ENCODE measurements at places on chromosomes 1 and 21.

DNA sequence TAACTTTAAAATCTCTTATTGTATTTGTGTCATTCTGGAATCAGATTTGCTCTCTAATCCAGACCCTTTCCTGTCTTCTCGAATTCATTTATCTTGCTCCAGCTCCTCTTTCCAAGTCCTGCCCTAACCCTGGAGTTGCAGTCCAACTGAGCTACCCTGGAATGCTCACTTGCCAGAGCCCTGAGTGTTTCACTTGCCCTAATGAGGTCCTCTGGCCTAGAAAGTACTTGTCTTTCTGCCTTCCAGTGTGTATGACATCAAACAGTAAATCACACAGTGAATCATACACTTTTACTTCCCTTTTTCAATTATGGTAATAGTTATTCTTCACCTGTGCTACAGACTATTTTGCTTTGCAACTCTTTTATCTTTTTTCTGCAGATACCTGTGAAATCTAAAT lies 96.9 kb downstream of the NEK7 start:
- DNase-seq = peak; percentile 27

GRCh38 chr1:221794079-221794670 lies 52.3 kb upstream of the DUSP10 start:
- DNase-seq = no peak

GRCh38 chr21:28590676-28591075 lies 402.0 kb downstream of the LTN1 start:
- DNase-seq = no peak

GRCh38 chr1:154434346-154435085 lies 29.4 kb downstream of the IL6R start:
- no peak for DNase-seq

DNA sequence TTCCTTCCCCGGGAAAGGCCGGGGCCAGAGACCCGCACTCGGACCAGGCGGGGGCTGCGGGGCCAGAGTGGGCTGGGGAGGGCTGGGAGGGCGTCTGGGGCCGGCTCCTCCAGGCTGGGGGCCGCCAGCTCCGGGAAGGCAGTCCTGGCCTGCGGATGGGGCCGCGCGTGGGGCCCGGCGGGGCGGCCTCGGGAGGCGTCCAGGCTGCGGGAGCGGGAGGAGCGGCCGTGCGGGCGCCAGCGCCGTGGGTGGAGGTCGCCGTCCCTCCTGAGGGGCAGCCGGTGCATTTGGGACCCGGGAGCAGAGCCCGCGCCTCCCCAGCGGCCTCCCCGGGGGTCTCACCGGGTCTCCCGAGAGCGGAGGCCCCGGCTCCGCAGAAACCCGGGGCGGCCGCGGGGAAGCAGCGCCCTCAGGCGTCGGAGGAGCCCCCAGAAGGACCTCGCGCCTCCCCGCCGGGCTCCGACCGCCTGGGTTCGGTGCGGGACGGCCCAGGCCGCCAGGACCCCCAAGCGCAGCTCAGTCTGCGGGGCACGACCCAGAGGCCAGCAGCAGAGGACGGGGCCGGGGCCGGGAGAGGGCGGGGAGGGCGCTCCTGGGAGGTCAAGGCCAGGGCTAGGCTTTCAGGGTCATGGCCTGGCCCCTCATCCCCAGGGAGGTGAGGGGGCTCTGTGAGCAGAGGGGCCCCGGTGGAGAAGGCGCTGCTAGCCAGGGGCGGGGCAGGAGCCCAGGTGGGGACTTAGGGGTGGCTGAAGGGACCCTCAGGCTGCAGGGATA lies 7.2 kb upstream of the SLX9 start:
- peak; percentile 85 for DNase-seq

- no peak for DNase-seq
Measured at GRCh38 chr21:35197191-35197590, 148.1 kb upstream of the RUNX1 start.

GRCh38 chr1:191016765-191017164 lies 539.1 kb upstream of the BRINP3 start:
- DNase-seq = no peak

GRCh38 chr1:82299656-82300055 lies 498.9 kb downstream of the ADGRL2 start:
- DNase-seq = no peak

DNA sequence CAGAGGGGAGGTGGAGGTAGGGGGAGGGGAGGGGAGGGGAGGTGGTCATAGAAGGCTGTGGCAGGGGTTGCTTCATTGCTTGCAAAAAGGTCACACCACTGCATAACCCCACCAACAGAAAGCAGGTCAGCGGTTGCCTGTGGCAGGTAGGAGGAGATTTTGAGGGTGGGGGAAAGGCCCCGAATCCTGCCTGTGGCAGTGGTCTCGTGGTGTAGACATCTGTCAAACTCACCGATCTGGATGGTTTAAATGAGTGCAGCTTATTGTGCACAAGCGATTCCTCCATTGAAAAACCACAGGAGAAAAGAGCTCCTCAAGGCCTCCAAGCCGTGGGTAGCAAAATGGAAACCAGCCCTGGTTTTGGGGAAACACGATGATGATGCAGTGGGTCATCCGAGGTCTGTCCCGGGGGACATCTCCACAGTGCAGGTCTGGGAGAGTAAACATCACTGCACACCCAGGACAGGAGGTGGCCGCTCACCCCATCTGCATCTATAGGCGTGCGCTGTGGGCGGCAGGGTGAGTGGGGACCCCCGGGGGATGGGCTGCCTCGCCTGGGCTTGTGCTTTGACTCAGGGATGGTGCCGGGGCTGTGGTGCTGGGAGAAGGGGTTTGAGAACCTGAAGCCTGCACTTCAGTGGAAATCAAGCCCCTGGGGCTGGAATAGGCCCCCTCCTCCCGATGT lies 112.3 kb downstream of the CRYAA start:
- no peak for DNase-seq

GRCh38 chr1:229508823-229509337 lies 739 bp upstream of the NUP133 start:
- no peak for DNase-seq

DNA sequence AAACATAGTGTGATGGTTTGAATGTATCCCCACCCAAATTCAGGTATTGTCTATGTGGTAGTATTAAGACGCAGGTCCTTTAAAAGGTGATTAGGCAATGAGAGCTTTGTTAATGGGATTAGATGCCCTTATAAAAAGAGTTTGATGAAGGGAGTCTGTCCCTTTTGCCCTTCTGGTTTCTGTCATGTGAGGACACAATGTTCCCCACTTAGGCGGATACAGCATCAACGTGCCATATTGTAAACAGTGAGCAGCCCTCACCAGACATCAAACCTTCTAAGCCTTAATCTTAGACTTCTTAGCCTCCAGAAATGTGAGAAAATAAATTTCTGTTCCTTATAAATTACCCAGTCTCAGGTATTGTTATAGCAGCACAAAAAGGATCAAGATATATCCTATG lies 172.8 kb downstream of the FAF1 start:
- DNase-seq = no peak

DNA sequence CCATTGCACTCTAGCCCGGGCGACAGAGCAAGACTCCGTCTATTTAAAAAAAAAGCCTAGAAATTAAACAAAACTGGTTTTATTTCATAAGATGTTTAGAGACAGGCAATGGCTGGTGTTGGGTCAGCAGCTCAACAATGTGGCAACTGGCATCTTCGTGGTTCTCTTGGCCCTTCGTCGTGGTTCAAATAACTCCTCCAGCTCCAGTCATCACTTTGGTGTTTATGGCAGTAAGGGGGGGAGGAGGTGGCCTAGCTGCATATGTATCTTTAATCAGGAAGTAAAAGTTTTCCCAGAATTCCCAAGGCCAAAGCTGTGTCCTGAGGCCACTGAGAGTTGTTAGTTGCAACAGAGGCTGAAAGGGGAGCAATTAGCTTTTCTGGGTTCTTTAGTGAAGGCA lies 13.0 kb upstream of the LTN1 start:
- no peak for DNase-seq

- no peak for DNase-seq
Measured at GRCh38 chr1:99279525-99279924, 15.2 kb downstream of the PLPPR4 start.

GRCh38 chr1:158554352-158554751 lies at the start of gene OR6Y1:
OR6Y1 (minus strand) TSS chr1:158554405; CDS start chr1:158548105, 6,300 bp downstream.
- no peak for DNase-seq

DNA sequence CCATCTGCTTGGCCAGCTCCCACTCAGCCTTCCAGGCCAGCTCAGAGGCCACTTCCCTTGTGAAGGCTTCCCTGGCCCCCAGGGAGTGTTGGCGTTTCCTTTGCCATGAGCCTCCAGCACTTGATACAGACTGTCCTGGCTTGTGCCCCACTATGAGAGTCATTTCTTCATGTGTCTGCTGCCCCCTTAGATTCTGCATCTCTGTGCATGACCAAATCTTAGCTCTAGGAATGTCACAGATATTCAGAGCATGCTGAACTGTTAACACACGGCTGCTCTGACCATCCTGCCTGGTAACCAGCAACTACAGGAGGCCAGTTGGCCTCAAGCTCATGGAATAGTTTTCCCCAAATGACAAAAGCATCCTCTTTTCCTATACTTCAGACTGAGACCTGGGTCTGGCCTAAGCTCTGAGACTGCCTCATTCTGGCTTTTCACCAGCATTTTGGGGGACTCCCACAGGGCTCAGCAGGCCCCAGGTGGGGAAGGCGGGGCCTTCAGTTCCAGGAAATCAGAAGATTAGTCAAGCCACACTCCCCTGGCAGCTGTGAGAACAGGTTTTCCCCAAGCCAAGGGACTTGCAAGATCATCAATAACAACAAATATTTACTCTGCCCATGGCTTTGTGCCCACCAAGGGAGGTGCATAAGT lies 182.6 kb upstream of the EDN2 start:
- peak; percentile 57 for DNase-seq

- DNase-seq = no peak
Measured at GRCh38 chr21:33286076-33286475, 19.9 kb downstream of the IL10RB start.

DNA sequence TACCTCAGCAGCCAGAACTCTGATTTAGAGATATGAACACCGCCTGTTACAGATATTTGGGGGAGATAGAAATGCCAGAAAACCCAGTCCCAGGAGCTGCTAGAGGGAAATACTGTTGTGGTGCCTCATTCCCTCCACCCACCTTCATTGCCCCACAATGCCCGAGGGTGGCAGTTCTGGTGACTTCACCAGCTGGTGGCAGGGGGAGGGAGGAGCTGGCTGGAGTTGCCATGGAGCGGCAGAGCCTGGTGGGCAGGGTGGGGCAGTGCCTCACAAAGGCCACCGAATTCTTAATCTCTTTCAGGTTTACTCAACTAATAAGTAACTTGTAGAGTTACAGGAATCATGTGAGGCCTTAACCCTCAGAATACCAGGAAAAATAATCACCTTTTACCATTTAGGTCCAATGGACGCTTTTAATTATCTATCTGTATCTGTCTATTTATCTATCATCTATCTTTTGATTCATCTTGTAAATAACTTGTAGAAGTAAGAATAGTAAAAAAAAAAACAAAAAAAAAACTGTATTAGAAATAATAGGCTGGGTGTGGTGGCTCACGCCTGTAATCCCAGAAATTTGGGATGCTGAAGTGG lies 11.7 kb upstream of the S100A11 start:
- DNase-seq = peak; percentile 96

DNA sequence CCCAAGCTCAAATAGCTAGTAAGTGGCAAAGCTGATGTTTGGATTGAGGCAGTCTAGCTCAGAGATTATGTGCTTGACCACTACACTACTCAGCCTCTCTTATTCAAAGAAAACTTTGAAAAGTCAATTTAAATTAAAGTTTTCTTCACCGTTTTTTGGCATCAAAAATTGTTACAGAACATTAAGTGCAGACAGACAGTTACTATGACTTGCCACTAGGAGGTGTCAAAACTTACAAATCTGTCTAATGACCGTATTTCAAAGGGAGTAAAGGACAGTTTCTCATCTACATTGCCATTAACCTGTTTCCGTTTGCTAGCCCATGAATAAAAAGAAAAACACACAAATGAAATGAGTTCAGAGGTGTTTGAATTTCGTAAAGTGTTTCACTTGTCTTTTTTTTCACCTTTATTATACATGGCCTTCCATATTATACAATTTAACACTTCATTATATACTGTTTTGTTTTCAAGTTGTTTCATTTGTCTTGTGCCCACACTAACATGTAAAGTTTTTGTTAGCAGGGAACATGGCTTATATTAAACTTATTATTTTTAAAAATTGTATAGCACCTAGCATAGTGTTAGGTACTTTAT lies 57.4 kb upstream of the MTF2 start:
- DNase-seq = peak; percentile 45

GRCh38 chr1:42817976-42818375 lies 779 bp upstream of the SVBP start:
- DNase-seq = no peak

DNA sequence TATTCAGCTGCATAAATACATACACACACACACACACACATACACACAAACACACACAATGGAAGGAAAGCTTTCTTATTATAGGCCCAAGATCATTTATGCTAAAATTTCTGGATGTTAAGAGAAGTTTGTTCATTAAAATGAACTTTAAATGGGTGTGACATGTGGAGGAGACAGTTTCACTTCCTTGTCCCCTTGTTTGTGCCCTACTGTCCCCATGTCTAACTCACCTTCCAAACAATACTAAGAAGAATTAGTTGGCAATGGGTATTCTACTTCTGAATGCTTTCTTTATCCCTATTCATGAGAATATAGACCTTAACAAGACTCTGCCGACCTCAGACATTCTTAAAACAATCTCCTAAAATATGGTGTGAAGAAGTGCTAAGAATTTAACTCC lies 63.5 kb upstream of the NRIP1 start:
- DNase-seq = no peak

DNA sequence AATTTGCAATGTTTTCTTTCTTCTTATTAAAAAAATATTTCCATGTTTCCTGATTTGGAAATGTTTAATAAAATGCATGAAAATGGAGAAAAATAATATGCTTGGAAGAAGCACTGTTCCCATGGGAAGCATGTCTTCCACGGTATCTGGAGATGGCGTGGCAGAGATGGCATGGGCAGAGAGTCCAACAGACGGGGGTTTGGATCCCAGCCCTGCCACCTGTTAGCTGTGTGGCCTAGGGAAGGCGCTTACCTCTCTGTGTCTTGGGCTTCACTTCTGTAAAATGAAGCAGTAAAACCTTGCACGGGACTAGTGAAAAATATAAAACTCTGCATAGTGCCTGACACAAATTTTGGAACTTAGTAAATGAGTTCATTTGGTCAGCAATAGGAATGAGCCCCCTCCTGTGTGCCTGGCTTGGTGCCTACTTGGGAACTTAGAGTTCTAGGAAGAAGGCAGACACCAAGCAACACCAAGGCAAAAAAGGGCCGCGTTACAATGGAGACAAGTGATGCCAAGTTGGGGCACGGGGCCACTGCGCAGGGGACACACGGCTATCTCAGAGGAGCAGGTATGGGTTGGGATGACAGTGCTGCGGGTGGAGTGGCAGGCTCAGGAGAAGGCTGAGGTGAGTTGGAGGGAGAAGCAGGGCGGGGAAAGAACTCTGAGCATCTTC lies 124.2 kb downstream of the KCNN3 start:
- no peak for DNase-seq

DNA sequence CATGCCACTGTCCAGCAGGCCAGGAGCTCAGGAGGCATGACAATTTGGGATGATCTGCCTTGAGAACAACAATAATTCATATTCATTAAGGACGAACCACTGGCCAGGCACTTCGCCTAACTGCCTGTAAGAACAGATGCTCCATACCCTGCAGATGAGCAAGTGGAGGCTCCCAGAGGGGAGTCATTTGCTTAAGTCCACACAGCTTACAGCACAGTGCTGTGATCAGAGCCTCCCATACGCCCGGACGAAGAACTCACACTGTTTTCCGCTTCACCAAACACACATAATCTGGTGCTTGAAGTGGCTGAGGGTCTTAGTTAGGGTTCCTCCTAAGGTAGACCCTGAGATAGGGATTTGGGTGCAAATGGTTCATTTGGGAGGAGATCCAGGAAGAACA lies 93.4 kb upstream of the KLHDC7A start:
- no peak for DNase-seq

Measured in suppressor macrophage (primary cell).